ENCODE measurements at places on chromosomes 1 and 21.

GRCh38 chr1:58094221-58094620 lies 452.3 kb downstream of the OMA1 start:
- DNase-seq: no peak

DNA sequence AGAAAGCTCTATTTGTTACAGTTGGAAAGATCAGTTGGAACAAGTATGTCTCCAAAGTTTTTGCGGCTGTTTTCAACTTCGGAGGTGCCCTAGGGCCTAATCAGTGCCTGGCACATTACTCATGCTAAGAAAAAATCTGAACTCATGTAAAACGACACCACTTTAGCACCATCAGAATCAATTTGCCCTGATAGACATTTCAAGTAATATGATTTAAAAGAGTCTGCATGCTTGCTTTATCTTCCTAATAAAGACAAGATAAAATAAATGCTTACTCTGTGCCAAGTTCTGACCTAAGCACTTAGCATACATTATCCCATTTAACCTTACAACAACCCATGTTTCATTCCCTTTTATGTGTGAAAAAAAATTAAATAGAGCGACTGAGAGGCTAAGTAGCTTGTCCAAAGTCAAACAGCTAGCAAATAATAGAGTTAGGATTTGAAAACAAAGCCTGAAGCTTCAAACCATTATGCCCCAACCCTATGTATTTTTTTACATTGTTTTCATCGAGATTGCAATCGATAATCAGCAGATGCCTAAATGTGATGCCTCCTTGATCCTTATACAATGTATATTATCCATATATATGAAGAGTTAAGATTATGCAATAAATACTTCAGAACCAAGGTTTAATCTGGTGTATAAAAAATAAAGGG lies 91.3 kb downstream of the DENND1B start:
- DNase-seq: no peak

GRCh38 chr1:209850342-209850979 lies 22.7 kb downstream of the UTP25 start:
- DNase-seq: peak; percentile 41

- no peak for DNase-seq
Observed at GRCh38 chr1:112504661-112505399, 3.9 kb upstream of the WNT2B start.

Measured in suppressor macrophage treated with lipopolysaccharide for 1 hour (primary cell).